ENCODE measurements at places on chromosomes 1 and 21. TPM values are rescaled to one million over a fixed set of nuclear protein-coding genes. Genes with fewer than 3 reads are reported as not detected.
A peak's percentile ranks its signal among the peaks of the same experiment; 100 is the strongest.

GRCh38 chr1:185699874-185700273, 34.3 kb upstream of the HMCN1 start:
- H3K27ac ChIP-seq = no peak overlapping the region
- H3K36me3 ChIP-seq = no peaks in the 10 kb centered on the region
- H3K4me1 ChIP-seq = no peaks in the 10 kb centered on the region
- no peak for DNase-seq
- H3K4me3 ChIP-seq = no peak overlapping the region

- no peaks in the 10 kb centered on the region for H3K27me3 ChIP-seq
- no peak overlapping the region for H3K4me3 ChIP-seq
- H3K4me1 ChIP-seq = peaks cover 10% of the 10 kb centered on the region
- DNase-seq = no peak
- no peak overlapping the region for H3K27ac ChIP-seq
Observed at GRCh38 chr1:208158640-208159554, 85.3 kb downstream of the PLXNA2 start.

DNA sequence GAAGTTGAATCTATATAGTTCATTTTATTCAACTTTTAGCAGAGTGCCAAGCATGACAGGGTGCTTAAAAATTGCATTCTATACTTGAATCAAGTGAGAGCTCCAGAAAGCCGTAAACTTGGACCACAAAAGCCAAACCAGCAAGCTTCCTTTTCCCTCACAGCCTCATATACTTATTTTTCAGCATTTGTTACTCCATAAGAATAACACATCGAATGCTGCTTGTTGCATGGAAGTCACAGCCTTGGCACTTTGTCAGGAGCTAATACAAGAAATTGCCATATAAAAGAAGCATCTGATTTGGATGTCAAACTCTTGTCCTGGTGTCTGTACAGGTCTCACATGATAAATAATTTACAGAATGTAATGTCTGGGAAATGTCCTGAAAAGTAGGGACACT, 87.4 kb downstream of the PLXNA2 start:
- no peak overlapping the region for H3K27ac ChIP-seq
- H3K36me3 ChIP-seq = peaks cover 6% of the 10 kb centered on the region
- no peaks in the 10 kb centered on the region for H3K27me3 ChIP-seq
- DNase-seq = no peak
- H3K4me3 ChIP-seq = no peak overlapping the region
- H3K4me1 ChIP-seq = peaks cover 10% of the 10 kb centered on the region

The FCMR gene
- polyA plus RNA-seq = 1.8 TPM

- no peak overlapping the region for H3K27ac ChIP-seq
- peaks cover 39% of the 10 kb centered on the region for H3K36me3 ChIP-seq
- no peak overlapping the region for H3K4me3 ChIP-seq
- no peak for DNase-seq
- no peaks in the 10 kb centered on the region for H3K27me3 ChIP-seq
Observed at GRCh38 chr1:45569571-45569961, 14.3 kb upstream of the NASP start.

DNA sequence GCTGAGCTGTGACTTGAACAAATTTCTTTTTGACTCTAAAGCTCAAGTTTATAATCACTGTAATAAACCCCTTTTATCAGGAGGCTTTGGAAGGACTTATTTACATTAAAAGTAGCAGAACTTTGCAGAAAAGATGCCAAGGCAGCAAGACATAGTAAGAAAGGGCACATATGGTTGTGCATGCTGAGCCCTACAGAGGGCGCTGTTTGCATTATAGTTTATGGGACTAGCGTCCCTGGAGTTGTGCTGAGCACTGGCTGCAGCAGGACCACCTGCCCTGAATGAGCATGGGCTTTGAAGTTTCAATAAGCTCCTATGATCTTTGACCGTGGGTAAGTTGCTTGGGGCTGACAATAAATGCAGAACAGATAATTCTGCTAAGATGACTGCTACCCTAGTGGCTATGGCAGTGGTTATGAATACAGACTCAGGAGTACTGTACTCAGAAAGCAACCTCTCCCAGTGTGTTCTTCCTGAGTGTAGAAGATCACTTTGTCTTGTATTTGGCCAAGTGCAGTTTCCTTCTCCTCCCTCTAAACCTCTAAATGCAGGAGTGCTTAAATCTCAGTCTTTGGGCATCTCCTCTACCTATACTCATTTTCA, 45.4 kb upstream of the USP1 start:
- peak; percentile 5 for DNase-seq
- H3K27ac ChIP-seq = no peak overlapping the region
- no peaks in the 10 kb centered on the region for H3K27me3 ChIP-seq
- no peaks in the 10 kb centered on the region for H3K36me3 ChIP-seq
- no peaks in the 10 kb centered on the region for H3K4me1 ChIP-seq

The PDC gene
- polyA plus RNA-seq = not detected

The DUSP23 gene
- 35.0 TPM for polyA plus RNA-seq

DNA sequence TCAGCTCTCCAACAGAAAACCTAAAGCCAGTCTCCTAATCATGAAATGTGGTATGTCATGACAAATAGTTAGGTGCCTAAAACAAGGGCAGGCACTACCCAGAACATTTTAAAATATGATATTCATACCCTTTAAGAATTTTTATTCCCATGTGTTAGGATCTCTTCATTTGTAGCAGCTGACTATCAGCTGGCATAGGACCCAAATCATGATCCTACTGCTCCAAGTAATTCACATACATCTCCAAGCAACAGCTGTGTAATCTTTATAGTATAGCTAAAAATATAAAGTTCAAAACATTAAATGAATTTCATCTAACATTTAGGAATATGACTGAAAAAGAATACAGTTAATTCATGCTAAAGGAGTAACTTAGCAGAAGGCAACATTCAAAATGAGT, 57.5 kb downstream of the ENAH start:
- H3K27me3 ChIP-seq = no peaks in the 10 kb centered on the region
- H3K4me3 ChIP-seq = no peak overlapping the region
- no peak for DNase-seq
- peaks cover 13% of the 10 kb centered on the region for H3K4me1 ChIP-seq
- no peak overlapping the region for H3K27ac ChIP-seq
- no peaks in the 10 kb centered on the region for H3K36me3 ChIP-seq

GRCh38 chr1:178345238-178345637, 151.5 kb downstream of the CLEC20A start:
- no peak overlapping the region for H3K4me3 ChIP-seq
- no peak for DNase-seq
- peaks cover 38% of the 10 kb centered on the region for H3K4me1 ChIP-seq

DNA sequence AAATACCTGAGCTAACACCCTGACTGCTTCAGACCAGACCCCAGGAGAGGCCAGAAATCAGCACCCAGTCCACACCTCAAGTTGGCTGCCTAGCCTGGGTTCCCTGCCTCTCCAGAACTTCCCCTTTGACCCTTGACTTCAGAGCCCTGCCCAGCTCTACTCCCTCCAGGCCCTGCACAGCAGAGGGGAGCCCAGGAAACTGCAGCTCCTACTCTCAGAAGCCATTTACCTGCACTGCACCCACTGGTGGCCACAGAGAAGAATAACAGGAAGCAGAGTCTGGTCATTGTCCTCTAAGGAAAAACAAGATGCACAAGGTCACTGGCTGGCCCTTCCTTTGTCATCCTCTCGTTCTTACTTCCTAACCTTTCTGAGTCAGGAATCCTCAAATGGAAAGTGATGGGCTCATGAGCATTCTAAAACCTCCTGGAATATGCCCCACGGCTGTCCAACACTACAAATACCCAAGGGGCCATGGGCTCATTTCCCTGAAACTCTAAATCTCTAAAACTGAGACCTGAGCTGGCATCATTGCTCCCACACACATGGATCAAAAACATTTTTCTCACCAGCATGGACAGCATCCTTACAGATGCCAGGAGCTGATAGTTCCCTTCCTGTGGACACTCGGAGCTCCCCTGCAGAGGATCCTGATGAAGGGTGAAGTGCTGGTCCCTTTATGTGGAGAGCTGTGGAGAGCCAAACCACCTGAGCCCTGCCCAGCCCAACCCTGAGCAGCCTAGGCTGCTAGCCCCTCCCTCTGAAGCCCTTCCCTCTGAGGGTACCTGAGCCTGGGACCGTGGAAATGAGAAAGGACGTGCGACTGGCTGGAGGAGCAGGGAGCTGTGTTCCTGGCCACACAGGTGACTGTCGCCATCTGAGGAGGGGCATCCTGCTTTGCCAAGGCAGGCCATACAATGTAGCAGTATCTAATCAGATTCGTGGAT, at the start of gene ITLN2:
Gene ITLN2 (minus strand): TSS at position 652 of the 947 bp plus-strand sequence. CDS start 68 bp downstream, at position 584.
- H3K4me1 ChIP-seq = peaks cover 23% of the 10 kb centered on the region
- H3K4me3 ChIP-seq = no peak within 1 kb of the TSS
- no peaks in the 10 kb centered on the region for H3K27me3 ChIP-seq

DNA sequence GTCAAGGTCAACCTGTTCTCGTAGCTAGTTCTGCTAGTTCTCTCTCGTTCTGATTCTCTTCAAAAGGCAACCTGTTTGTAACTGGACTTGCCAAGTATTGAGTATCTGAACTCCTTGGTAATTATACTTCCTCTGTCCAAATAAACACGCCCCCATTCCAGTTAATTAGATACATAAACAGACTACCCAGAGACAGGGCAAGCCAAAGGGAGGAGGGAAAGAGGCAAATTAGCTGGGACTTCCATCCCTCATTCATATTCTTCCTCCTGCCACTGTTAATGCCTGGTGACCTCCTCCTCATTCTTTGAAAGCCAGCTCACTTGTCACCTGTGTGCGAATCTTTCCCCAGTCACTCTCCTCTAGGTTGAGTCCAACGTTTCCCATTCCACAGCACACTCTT, 62.9 kb downstream of the LPAR3 start:
- no peaks in the 10 kb centered on the region for H3K36me3 ChIP-seq
- peaks cover 20% of the 10 kb centered on the region for H3K4me1 ChIP-seq
- no peaks in the 10 kb centered on the region for H3K27me3 ChIP-seq
- no peak overlapping the region for H3K27ac ChIP-seq
- DNase-seq = no peak

The ZBTB7B gene
- 20.9 TPM for polyA plus RNA-seq

DNA sequence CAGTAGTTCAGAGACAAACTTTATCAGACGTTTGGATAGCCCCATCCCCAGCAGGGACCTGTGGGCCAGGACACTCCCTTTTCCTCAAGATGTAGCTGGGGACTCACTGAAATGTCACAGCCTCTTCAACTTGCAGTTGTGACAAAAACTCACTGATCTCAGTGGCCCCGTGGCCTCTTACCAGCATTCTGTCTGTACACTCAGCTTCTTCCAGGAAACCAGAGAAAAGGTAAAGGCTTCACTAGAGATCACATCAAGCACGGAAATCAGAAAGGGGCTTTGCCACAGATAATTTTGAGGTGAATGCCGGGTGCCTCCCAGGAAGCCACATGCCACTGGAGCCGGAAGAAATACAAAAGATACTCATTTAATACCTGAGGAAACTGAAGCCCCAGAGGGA, 122.2 kb downstream of the CCDC185 start:
- H3K36me3 ChIP-seq = no peaks in the 10 kb centered on the region
- H3K27ac ChIP-seq = no peak overlapping the region
- H3K27me3 ChIP-seq = no peaks in the 10 kb centered on the region
- H3K4me1 ChIP-seq = peaks cover 6% of the 10 kb centered on the region

The MCL1 gene
- 105 TPM for polyA plus RNA-seq

The BPNT1 gene
- polyA plus RNA-seq = 53.7 TPM

DNA sequence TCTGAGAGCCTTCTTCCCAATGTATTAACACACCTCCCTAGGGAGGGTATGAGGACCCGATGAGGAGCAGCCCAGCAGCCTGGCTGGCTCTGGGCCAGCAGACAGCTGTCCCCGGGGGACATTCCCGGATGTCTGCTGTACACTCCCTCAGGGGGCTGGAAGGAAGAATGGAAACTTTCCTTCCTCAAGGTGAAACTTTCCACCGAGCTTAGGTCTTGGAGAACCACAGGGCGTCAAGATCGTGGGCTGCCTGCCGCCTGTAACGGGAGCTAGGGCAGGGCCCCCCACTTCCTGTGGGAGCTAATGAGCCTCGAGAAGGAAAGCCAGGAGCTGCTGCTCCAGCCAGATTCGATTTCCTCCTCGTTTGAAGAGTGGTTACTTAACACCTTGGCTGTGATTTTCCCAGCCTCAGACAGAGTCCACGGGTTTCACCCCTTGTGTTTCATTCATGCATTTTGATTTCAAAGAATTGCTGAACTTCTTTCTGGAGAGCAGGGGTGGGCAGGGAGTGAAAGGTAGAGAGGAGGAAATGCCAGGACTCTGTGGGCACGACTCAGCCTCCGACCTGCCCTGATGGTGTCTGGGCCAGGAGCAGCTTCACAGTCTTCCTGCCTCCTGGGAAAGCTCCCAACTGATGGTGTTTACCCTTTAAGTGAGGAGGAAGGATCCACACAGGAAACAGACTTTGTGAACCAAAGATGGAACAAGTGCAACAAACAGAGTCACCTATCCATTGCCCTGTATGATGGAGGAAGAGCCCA, 29.7 kb downstream of the UBE2T start:
- no peak for DNase-seq
- no peaks in the 10 kb centered on the region for H3K36me3 ChIP-seq
- no peaks in the 10 kb centered on the region for H3K27me3 ChIP-seq

GRCh38 chr1:214019499-214019898, 31.7 kb downstream of the PROX1 start:
- H3K27ac ChIP-seq = no peak overlapping the region
- H3K36me3 ChIP-seq = no peaks in the 10 kb centered on the region
- DNase-seq = no peak
- H3K27me3 ChIP-seq = no peaks in the 10 kb centered on the region
- H3K4me1 ChIP-seq = peaks cover 5% of the 10 kb centered on the region
- H3K4me3 ChIP-seq = no peak overlapping the region

The DIRAS3 gene
- 0.14 TPM for polyA plus RNA-seq

DNA sequence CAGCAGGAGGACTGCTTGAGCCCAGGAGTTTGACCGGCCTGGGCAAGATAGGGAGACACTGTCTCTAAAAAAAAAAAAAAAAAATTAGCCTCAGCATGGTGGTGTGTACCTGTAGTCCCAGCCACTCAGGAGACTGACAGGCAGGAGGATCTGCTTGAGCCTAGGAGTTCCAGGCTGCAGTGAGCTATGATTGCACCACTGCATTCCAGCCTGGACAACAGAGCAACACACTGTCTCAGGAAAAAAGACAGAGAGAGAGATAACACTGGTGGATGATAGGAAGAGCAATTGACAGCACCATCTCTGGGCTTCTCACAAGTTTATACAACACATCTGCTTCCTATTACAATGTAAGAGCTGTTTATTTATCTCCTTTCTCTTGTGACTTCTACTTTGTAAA, 2.4 kb upstream of the RNU11 start:
- no peaks in the 10 kb centered on the region for H3K36me3 ChIP-seq
- no peak overlapping the region for H3K27ac ChIP-seq
- H3K27me3 ChIP-seq = no peaks in the 10 kb centered on the region
- H3K4me1 ChIP-seq = peaks cover 20% of the 10 kb centered on the region
- no peak for DNase-seq
- H3K4me3 ChIP-seq = no peak overlapping the region

The TNFRSF4 gene
- not detected for polyA plus RNA-seq

- DNase-seq = no peak
- no peak overlapping the region for H3K4me3 ChIP-seq
- H3K4me1 ChIP-seq = no peaks in the 10 kb centered on the region
Observed at GRCh38 chr21:41861255-41861654, 17.9 kb downstream of the PRDM15 start.

- no peaks in the 10 kb centered on the region for H3K4me1 ChIP-seq
- no peak for DNase-seq
- no peak overlapping the region for H3K4me3 ChIP-seq
Observed at GRCh38 chr1:56571448-56571847, 7.9 kb downstream of the PLPP3 start.

- H3K4me3 ChIP-seq = no peak overlapping the region
- H3K27me3 ChIP-seq = peaks cover 42% of the 10 kb centered on the region
- H3K36me3 ChIP-seq = no peaks in the 10 kb centered on the region
- H3K27ac ChIP-seq = no peak overlapping the region
Observed at GRCh38 chr1:2322581-2323211, 68.7 kb downstream of the MORN1 start.

GRCh38 chr1:9143250-9143649, 14.3 kb upstream of the GPR157 start:
- DNase-seq = no peak
- H3K4me1 ChIP-seq = no peaks in the 10 kb centered on the region
- H3K27me3 ChIP-seq = no peaks in the 10 kb centered on the region
